Stimulated activated CD4-positive, alpha-beta T cell treated with anti-CD3 and anti-CD28 coated beads, Interleukin-4, amount 100 ng/mL, for 24 hours (primary cell): ENCODE measurements at places on chromosomes 5 and 9.

DNA sequence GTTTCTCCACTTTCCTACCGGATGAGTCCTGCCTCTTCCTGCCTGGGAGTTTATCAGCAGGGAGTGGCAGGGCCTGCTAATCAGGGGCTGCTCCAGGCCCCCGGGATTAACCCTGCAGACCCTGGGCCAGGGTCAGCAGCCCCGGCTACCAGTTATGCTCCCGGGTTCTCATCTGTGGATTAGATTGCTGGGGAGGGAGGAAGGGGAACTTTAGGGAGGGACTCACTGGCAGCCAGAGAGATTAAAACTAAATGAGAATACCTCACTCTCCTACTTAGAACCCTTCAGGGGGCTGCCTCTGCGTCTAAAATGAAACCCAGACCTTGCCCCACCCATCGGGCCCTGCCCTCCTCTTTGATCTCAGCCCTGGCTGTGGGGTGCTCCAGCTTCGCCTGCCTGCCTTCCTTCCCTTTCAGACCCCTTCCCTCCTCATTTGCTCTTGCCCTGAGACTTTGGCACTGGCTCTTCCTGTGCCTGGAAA, 130.5 kb upstream of the HAND1 start:
- no peak for DNase-seq

- no peak for DNase-seq
These were observed 598 bp upstream of the TMED7 start for GRCh38 chr5:115626445-115626823.

- DNase-seq, result no peak
These were observed 669.7 kb upstream of the RGMB start for GRCh38 chr5:98103807-98104206.

- no peak for DNase-seq
These were observed 96.4 kb upstream of the TAF11L2 start for GRCh38 chr5:17401470-17402288.
